MM.1S (cell line): ENCODE measurements at places on chromosomes 5 and 9.
A peak's percentile ranks its signal among the peaks of the same experiment; 100 is the strongest.

- H3K36me3 ChIP-seq = no peaks in the 10 kb centered on the region
- H3K4me3 ChIP-seq = no peak overlapping the region
- no peak for DNase-seq
- H3K4me1 ChIP-seq = no peaks in the 10 kb centered on the region
- no peaks in the 10 kb centered on the region for H3K27me3 ChIP-seq
Observed at GRCh38 chr5:8081179-8081578, 212.2 kb downstream of the MTRR start.

DNA sequence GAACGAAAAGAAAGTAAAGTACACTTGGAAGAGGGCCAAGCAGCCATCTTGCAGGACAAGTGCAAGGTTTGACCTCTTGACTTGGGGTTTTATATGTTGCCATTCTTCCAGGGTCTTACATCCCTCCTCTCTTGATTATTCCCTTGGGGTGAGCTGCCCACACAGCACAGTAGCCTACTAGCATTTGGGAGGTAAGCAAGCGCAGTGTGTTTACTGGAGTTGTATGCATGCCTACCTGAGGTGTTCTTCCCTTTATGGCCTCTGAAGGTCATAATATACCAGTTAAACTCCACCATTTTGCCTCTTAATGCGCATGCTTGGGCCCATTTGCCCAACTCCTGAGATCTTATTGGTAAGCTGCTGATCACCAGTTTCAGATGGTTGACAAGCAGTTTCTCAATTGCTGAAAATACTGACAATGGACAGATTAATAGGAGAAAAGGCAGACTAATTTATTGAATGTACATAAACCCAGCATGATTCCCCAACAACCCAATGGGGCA is 173.8 kb upstream of the SLC30A5 start:
- H3K36me3 ChIP-seq = no peaks in the 10 kb centered on the region
- H3K4me3 ChIP-seq = no peak overlapping the region
- H3K4me1 ChIP-seq = no peaks in the 10 kb centered on the region
- DNase-seq = no peak

DNA sequence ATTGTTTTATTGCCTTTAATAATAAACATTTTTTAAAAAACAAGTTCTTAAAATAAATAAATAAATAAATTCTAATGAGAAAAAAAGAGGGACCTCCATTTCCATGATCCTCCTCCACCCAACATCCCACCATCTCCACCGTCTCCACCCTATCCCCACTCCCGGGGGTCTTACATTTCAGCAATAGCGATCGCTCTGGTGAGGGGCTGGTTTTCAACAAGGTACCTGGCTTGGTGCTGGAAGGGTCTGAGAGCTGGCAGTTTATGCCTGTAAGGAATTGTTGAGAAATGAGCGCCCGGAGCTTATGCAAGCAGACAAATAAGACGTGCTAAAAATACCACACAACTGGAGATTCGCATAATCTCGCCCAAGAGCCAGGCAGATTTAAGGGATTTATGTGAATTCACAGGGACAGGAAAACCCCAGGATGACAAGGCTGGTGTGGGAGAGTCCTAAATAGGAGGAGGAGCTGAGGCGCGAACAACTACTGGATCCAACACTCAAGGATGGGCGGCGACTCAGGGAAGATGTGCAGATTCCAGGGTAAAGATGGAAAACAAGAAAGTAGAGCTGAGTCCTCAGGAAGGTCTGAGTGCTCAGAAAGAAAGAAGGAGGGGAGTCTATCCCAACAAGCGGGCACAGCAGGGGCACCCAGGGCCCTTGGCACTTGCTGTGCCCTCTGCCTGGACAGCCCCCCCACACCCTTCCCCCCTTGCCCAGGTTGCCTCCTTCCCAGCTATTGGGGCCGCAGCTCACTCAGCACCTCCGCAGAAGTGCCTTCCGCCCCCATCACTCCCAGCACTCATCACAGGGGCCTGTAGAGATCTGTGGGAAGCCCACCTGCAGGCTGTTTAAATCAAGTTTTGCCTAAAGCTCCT is 27.0 kb downstream of the TRIM14 start:
- H3K4me1 ChIP-seq = no peaks in the 10 kb centered on the region
- no peaks in the 10 kb centered on the region for H3K27me3 ChIP-seq

GRCh38 chr9:137182836-137183235 is 5.5 kb downstream of the ANAPC2 start:
- H3K4me3 ChIP-seq = no peak overlapping the region
- no peak for DNase-seq
- H3K27me3 ChIP-seq = no peaks in the 10 kb centered on the region
- peaks cover 11% of the 10 kb centered on the region for H3K4me1 ChIP-seq
- H3K27ac ChIP-seq = no peak overlapping the region

DNA sequence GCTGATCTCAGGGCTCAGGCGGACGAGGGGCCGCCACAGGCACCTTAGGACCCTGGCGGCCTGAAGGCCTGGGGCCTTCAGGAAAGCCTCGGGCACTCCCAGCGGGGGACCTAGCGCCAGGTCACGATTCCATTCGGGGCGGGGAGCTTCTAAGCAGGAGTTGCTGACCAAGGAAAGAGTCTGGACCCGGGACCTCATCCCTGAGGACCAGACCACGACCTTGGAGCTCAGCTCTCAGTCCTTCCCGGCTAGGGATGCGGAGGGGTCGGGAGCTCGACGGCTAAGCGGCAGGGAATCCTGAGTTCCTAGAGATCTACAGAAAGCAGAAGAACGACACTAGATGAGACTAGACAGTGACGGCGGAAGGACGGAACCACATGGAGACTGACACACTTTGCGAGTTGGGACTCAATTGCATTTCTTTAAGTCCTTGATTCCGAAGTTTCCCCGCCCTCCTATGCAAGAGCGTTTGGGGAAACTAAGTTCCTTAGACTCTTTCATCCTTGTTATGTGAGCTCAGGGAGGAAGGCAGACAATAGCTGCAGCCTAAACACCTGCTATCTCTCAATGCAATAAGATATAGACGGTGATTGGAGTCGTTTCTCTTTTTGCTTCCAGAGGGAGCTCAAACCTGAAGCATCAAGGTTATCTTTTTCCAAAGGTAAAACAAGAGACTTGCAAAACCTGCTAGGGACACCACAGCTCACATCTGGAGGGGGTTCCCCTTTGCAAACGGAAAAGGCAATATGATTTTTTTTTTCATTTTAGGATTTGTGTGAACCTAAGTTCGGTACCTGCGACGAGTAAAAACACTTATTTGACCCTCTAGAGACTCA is 9.7 kb downstream of the NR2F1-AS1 start:
- no peak for DNase-seq
- H3K4me1 ChIP-seq = no peaks in the 10 kb centered on the region
- no peak overlapping the region for H3K27ac ChIP-seq
- H3K27me3 ChIP-seq = no peaks in the 10 kb centered on the region
- no peaks in the 10 kb centered on the region for H3K36me3 ChIP-seq

DNA sequence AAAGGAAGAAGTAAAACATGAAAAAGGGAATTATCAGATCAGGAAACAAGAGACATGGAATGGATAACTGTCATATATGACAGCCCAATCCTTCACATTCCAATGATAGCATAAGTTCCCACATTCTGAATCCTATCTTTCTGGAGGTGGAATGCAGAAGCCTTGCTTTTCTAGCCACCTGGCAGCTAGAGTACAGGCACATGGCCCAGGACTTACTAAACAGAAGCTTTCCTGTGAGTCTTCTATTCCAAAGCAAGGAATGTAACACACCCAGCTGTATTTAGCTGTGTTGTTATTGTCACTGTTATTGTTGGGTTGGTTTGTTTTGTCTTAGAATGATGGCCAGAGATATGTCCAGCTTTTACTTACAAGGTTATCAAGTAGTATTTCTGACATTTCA is 780.5 kb upstream of the ZNF608 start:
- H3K27ac ChIP-seq = no peak overlapping the region
- DNase-seq = no peak
- H3K27me3 ChIP-seq = no peaks in the 10 kb centered on the region

DNA sequence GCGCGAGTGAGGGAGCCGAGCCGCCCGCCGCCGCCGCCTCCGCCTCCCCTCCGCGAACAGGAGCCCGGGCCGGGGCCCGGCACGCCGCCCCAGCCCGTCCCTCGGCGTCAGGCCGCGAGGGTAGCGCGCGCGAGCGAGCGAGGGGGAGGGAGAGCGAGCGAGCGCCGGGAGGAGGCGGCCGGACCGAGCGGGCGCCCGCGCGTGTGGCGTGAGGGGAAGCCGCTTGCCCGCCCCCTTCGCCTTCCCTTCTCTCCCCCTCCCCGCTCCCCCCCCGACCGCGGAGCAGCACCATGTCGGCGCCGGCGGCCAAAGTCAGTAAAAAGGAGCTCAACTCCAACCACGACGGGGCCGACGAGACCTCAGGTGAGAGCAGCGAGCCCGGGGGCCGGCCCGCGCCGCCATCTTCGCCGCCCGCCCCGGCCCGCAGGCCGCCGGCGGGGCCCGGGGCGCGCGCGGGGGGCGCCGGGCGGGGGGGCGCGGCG is 312 bp downstream of the SET start:
- peak overlapping the region; percentile 55; the same call in 1 of the 2 replicates for H3K4me3 ChIP-seq
- DNase-seq = no peak
- H3K27me3 ChIP-seq = no peaks in the 10 kb centered on the region
- H3K27ac ChIP-seq = peak overlapping the region; percentile 46; the same call in 1 of the 2 replicates
- peaks cover 27% of the 10 kb centered on the region for H3K4me1 ChIP-seq

DNA sequence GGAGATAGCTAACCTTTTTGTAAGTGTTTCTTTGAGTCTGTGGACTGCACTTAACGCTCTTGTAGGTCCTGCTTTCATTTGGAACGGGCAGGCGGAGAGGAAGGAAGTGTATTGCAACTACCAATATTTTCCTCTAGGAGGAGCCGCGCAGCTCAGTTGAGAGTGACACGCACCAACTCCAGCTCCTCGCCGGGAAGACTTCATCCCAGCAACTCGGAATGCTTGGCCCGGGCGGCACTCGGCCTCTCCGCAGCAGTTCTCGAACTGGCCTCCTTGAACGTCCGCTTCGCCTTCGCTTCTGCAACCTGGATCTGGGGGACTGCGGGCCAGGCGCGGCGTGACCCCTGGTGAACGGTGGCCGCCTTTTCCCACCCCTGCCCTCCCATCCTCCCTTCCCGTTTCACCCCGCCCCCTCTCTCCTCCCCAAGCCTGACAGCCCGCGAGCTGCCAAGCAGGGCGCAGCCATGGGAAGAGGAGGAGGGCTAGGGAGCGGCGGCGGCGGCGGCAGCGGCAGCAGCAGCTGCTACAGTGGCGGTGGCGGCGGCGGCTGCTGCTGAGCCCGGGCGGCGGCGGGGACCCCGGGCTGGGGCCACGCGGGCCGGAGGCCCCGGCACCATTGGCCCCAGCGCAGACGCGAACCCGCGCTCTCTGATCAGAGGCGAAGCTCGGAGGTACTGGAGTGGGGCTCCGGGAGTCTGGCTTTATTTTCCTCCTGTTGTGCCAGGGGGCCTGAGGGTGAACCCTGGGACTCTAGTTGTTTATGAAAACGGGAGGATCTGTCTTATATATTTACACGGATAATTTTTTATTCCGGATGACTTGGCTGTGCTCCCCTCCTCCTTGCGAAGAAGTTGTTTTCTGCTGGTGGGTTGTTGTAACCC is at the start of gene GHR:
GHR (plus strand) TSS at position 155 of the 881 bp plus-strand sequence. CDS start 142,436 bp downstream, outside the sequence.
- no peaks in the 10 kb centered on the region for H3K27me3 ChIP-seq
- H3K27ac ChIP-seq = no peak within 1 kb of the TSS
- H3K4me3 ChIP-seq = peak within 1 kb of the TSS; percentile 45; the same call in 1 of the 2 replicates
- H3K4me1 ChIP-seq = no peaks in the 10 kb centered on the region
- peak; percentile 14 for DNase-seq

DNA sequence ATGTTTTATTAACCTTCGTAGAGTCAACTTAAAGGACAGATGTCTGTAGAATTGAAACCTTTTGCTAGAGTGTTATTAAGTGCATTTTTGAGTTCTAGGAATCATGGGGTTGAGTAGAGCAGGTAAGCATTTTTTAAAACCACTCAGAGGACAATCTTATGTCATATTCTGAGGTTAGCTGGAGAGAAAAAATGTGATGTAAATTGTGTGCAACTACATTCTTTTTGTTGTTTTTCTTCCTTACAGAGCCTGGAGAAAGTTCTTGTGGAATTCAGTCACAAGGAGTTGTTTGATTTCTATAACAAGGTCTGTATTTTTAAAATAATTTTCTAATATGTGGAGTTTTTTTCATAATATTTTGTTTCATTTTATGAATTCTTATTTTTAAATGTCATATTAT is 206.4 kb downstream of the COMMD10 start:
- DNase-seq = no peak
- no peaks in the 10 kb centered on the region for H3K27me3 ChIP-seq
- no peak overlapping the region for H3K4me3 ChIP-seq
- H3K36me3 ChIP-seq = no peaks in the 10 kb centered on the region
- H3K4me1 ChIP-seq = no peaks in the 10 kb centered on the region

DNA sequence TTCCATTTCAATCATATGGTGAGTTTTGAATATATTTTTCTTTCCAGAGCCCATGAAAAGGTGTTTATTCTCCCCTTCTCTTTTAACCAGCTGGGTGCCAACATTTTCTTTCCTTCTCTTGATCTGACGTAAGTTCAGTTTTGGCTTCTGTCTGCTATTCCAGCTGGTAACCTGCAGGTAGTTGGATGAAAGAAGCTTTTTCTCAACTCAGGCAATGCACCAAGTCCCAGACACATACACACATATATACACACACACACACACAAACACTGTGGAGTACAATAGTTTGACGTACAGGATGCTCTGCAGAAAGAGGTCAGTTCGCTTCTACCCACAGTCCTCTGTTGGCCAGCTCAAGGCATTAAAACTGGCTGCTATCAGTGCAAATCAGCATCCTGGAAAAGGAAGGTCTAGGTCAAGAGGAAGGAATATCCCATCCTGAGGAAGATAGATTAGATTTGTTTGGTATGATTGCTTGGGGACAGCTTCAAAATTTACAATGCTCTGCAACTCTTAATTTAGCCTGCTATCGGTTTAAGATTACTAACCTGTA is 214.3 kb upstream of the SEMA6A start:
- H3K4me3 ChIP-seq = no peak overlapping the region
- no peak for DNase-seq
- no peaks in the 10 kb centered on the region for H3K4me1 ChIP-seq
- no peaks in the 10 kb centered on the region for H3K36me3 ChIP-seq

- no peak for DNase-seq
- no peaks in the 10 kb centered on the region for H3K36me3 ChIP-seq
- H3K27me3 ChIP-seq = no peaks in the 10 kb centered on the region
- H3K27ac ChIP-seq = no peak overlapping the region
Observed at GRCh38 chr9:33172256-33173238, 5.4 kb upstream of the B4GALT1 start.

DNA sequence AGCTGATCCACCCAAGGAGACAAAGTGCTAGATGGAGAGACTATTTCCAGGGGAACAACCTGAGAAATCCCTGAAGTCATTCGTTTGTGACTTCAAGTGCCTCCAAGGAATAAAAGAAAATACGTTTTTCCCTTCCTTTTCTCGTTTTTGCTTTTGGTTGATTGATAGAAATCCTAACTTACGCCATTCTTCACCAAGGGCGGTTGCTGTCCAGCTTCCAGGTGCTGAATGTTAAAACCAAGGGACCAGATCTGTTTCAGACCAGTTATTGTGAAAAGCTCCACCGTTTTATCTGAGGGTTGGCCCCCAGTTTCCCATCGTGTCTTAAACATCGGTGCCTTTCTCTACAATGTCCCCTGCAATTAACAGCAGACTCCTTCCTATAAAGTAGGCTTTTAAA is 600.7 kb upstream of the SGCD start:
- H3K27ac ChIP-seq = no peak overlapping the region
- no peaks in the 10 kb centered on the region for H3K36me3 ChIP-seq
- DNase-seq = no peak
- H3K4me3 ChIP-seq = no peak overlapping the region
- H3K4me1 ChIP-seq = no peaks in the 10 kb centered on the region
